Activated T-cell treated with anti-CD3 and anti-CD28 coated beads for 48 hours (primary cell): ENCODE measurements at places on chromosomes 4 and X.

- DNase-seq, result no peak
Measured at GRCh38 chr4:55303760-55304165, 42.3 kb upstream of the SRD5A3 start.

- DNase-seq, result no peak
Measured at GRCh38 chrX:2664502-2664901, 26.6 kb upstream of the CD99 start.

DNA sequence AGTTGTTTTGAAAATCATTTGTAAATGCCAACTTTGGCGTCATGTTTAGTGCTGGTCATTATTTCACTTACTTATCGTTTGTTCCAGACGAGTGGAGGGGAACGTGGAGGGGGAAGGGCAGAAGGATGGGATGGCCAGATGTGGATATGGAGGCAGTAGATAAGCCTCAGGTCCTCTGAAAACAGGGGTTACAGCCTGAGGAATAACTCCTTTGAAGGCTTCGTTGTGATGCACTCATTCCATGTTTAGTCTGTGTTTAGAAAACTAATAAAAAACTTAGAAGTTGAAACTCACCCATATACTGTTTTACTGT lies 1.1 kb downstream of the MOB1B start:
- no peak for DNase-seq

- no peak for DNase-seq
Measured at GRCh38 chr4:5895287-5895686, 2.4 kb upstream of the CRMP1 start.

DNA sequence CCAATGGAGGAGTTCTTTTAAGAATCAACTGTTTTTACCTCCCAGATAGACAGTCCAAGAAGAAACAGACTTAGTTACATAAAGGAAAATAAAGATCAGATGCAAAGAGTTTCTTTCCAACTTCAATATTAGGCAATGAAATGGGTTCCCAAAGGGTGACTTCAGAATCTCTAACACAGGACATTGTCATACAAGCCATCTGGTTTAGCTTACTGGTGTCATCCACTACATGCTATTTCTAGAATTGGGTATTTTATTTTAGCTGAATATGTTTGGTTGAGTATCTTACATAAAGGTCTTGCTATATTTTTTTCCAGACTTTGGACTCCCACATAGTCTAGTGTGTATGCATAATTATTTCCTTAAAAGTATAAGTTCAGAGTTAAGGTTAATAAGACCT lies 162.1 kb upstream of the SLC7A11 start:
- DNase-seq, result no peak
